Smooth muscle cell of the brain vasculature (primary cell): ENCODE measurements at places on chromosomes 2 and 18.

DNA sequence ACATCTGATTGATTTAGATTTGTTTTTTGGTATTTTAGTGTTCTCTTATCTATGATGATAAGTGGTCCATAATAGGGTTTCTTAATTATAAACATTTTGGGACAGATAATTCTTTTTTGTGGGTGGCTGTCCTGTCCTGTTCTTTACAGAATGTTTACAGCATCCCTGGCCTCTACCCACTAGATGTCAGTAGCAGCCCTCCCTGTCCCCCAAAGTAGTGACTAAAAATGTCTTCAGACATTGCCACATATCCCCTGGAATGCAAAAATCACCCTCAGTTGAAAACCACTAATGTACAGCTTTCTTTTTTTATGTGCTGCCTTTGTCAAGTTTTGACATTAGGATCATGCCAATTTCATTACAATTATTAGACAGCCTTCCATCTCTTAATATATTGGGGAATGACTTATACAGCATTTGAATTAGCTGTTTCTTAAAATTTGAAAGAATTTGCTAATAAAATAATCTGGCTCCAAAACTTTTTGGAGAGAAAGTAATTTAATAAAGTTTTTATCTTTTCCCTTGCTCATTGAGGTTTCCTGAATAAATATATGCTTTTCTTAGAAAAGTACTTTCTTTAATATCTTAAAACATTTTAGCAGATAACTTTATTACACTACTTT lies 19.5 kb downstream of the WIPF1 start:
- no peak for DNase-seq

- DNase-seq = no peak
Observed at GRCh38 chr18:50194631-50195532, at the start of gene MYO5B. Gene MYO5B (minus strand): TSS chr18:50195147. CDS start chr18:50194793, 354 bp downstream.

- no peak for DNase-seq
Observed at GRCh38 chr2:38571193-38571592, 31.5 kb downstream of the HNRNPLL start.

DNA sequence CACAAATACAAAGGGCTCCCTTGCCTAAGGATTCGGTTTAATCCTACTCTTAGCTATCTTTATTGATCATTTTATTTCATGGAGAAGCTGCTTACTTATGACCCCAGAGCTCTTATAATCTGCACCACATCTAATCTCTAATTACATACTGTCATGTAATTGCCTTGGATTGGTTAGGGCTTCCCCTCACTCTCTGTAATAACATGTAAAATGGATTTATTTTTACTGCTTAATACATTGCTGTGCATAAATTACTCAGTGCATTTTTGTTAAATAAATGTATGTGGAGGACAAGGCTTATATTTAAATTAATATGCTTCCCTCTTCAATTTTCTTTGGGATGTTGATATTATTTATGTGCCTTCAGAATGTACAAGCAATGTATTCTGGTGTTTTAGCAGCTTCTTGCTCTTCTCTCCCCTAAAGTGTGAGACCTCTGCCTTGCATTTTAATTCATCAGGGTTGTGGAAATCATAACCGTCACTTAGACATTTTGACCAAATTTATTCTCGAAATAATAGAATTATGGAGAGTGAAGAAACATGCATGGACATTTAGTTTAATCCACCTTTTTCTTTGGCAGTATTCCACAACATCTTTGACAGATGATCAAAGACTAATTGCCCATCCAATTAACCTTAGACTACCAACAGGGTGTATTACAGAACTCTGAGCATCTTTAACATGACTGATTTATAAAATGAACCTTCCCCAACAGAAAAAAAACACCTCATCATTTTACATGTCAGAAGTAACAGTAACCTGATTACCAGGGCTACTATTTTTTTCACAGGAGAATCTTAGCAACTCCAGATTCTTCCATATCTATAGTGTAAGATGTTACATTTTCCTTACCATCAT lies 692.6 kb downstream of the LRRTM4 start:
- no peak for DNase-seq

DNA sequence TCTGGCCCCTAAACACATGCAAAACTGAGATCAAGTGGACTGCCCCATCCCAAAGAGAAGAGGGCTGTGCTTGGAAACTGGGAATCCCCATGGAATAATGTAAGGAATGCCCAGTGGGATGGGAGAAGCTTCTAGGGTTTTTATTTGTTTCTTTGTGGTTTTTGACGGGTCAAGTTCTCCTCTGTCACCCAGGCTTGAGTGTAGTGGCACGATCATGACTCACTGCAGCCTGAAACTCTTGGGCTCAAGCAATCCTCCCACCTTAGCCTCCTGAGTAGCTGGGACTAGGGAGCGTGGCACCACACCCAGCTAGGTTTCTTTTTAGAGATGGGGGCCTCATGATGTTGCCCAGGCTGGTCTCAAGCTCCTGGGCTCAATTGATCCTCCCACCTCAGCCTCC lies 101.7 kb upstream of the ZSWIM2 start:
- DNase-seq = no peak
